ENCODE measurements at places on chromosomes 6 and 20. TPM values are rescaled to one million over a fixed set of nuclear protein-coding genes. Genes with fewer than 3 reads are reported as not detected.

GRCh38 chr20:871436-871835 is 37.9 kb downstream of the FAM110A start:
- H3K27ac ChIP-seq, result no peak overlapping the region
- no peaks in the 10 kb centered on the region for H3K27me3 ChIP-seq
- H3K36me3 ChIP-seq, result no peaks in the 10 kb centered on the region
- H3K4me3 ChIP-seq, result no peak overlapping the region
- DNase-seq, result no peak
- 0 out of 2 replicates have a peak, but pooled peaks cover 5% of the 10 kb centered on the region for H3K4me1 ChIP-seq

DNA sequence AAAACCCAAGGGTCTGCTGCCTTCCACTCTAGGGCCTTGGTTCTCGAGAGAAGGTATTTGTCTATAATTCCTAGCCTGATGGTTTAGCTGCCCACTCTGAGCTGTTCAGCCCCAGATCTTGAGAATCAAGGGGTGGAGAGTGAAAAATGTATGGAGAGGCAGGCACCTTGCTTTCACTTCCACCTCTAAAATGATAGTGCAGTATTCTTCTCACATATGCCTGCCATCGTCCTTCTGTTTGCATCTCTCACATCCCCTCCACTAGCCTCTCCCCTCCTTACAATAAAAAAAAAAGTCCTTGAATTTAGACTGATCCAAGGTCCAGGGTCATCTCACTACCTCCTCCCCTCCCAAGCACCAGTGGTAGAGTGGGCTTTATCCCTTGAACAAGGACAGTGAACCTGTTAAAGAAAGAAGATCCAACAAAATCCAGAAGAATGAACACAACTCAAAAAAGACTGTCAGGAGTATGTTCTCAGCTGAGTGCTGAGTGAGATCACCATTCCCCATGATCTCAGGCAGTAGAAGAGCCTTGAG is 104.2 kb downstream of the HIVEP1 start:
- H3K27me3 ChIP-seq, result no peaks in the 10 kb centered on the region
- no peak for DNase-seq
- no peaks in the 10 kb centered on the region for H3K4me1 ChIP-seq
- H3K27ac ChIP-seq, result no peak overlapping the region
- no peak overlapping the region for H3K4me3 ChIP-seq

GRCh38 chr6:1929931-1930330 is 315.5 kb downstream of the GMDS start:
- no peak overlapping the region for H3K27ac ChIP-seq
- no peaks in the 10 kb centered on the region for H3K36me3 ChIP-seq
- no peak overlapping the region for H3K4me3 ChIP-seq
- H3K4me1 ChIP-seq, result no peaks in the 10 kb centered on the region

- H3K4me1 ChIP-seq, result peaks cover 12% of the 10 kb centered on the region
- peak overlapping the region; percentile 65 for H3K27ac ChIP-seq
- peak overlapping the region; percentile 54 for H3K4me3 ChIP-seq
- no peaks in the 10 kb centered on the region for H3K36me3 ChIP-seq
These were observed 96.5 kb downstream of the HFE start for GRCh38 chr6:26183581-26184366.

DNA sequence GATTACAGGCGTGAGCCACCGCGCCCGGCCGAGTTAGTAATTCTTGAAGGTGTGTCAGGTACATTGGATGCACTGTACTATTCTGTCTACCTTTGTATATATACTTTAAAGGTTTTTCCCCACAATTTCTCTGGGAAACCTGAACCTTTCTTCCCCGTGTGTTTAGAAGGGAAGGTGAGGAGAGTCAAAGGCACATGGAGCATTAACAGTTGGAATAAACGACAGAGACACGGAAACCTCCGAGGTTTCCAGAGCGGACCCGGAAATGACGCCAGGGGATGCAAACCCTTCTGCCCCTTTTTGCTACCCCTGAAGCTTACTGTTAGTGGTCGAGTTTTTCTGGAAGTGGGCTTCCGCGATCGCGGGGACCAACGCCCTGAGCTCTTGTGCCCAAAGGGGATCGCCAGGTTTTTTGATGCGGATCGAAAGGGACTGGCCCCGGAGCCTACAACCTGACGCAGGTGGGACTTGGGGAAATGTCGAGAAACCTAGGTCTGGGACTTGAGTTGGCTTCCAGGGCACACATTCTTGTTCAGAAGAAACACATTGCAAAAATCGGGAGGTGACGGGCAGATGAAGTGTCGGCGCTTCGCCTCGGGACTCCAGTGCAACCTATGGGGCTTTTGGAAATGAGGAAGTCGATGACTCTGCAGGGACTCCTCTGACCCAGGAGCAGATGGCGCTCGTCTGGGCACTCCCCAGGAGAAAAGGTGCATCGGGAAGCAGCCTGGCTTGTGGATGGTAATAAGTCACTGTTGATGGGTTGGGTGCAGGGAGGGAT is 218.2 kb downstream of the OR2B2 start:
- DNase-seq, result peak; percentile 67
- peak overlapping the region; percentile 79 for H3K27ac ChIP-seq
- no peaks in the 10 kb centered on the region for H3K27me3 ChIP-seq
- H3K36me3 ChIP-seq, result no peaks in the 10 kb centered on the region

RAMACL gene
- total RNA-seq, result 0.52 TPM

KIF25 gene
- not detected for total RNA-seq

SPTLC3 gene
- total RNA-seq, result 8.5 TPM

MCHR2 gene
- total RNA-seq, result not detected
